OCI-LY7 (cell line): ENCODE measurements at places on chromosomes 12 and 14. TPM values are rescaled to one million over a fixed set of nuclear protein-coding genes. Genes with fewer than 3 reads are reported as not detected.

Gene ACVRL1
- total RNA-seq: not detected in 2 replicates

GRCh38 chr12:127077262-127078045 is 1189.5 kb upstream of the TMEM132C start:
- no peak for DNase-seq

GRCh38 chr14:81423504-81423903 is 23.4 kb upstream of the STON2 start:
- DNase-seq: no peak

- DNase-seq: no peak
Observed at GRCh38 chr14:23751616-23752015, 115.5 kb downstream of the DHRS2 start.

DNA sequence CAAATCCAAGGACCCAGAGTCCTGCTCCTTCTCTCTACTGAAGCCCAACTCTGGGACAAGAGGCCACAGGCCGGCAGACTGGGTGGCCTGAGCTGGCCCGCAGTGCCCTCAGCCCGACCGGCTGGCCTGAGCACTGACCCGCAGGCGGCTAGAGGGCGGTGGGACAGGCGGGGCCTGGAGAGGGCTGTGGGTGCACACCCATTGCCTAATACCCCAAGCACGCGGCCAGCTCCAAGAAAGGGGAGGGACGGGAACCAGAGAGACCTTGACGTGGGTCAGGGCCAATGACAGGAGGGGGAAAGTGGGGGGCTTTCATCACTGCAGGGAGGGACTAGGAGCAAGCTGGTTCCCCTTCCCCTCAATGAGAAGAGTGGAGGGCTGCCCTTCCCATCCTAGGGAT is 2.0 kb upstream of the WNT10B start:
- DNase-seq: no peak

DNA sequence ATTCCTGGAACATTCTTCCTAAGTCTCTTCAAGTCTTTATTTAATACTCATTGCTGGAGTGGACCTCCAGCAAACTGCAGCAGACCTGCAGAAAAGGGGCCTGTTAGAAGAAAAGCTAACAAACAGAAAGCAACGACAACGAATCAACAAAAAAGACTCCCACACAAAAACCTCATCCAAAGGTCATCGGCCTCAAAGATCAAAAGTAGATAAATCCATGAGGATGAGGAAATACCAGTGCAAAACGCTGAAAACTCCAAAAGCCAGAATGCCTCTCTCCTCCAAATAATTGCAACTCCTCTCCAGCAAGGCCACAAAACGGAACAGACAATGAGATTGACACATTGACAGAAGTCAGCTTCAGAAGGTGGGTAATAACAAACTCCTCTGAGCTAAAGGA is 472.2 kb downstream of the C12orf50 start:
- DNase-seq: no peak

DNA sequence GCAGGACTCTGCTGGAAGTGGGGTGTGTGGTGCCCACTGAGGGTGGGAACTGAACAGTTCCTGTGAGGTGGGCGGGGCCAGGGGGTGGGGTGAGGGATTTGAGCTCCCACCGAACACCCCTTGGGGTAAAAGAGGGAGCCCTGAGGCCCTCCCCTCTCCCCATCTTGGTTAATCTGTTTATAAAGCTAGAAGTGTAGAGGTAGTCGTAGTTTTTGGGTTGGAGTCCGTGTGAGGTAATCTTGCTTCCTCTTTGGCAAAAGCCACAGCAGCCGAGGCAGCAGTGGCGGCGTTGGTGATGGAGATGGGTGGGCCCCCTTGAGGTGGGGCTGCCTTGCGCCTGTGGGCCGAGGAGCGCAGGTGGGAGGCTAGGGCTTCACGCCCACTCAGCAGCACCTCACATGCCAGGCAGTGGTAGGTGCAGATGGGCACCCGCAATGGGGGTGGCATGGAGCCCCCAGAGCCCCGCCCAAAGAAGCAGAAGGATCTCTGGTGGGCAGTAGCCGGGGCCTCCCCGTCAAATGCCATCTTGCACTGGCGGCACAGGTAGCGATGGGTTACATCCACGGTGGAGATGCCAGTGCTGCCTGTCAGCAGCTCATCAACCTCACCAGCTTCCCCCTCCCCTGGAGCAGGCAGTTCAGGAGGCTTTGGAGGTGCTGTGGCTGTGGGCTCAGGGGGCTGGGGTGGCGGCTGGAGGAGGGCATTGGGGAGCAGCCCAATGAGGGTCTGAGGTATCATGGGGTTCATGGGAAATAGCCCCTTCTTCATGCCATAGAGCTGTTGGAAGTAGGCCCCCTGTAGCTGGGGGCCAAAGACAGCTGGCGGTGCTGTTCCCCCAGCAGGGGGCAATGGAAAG is 29.6 kb downstream of the ZFHX2 start:
- no peak for DNase-seq

GRCh38 chr14:97065305-97066067 is 268.3 kb downstream of the VRK1 start:
- no peak for DNase-seq

DNA sequence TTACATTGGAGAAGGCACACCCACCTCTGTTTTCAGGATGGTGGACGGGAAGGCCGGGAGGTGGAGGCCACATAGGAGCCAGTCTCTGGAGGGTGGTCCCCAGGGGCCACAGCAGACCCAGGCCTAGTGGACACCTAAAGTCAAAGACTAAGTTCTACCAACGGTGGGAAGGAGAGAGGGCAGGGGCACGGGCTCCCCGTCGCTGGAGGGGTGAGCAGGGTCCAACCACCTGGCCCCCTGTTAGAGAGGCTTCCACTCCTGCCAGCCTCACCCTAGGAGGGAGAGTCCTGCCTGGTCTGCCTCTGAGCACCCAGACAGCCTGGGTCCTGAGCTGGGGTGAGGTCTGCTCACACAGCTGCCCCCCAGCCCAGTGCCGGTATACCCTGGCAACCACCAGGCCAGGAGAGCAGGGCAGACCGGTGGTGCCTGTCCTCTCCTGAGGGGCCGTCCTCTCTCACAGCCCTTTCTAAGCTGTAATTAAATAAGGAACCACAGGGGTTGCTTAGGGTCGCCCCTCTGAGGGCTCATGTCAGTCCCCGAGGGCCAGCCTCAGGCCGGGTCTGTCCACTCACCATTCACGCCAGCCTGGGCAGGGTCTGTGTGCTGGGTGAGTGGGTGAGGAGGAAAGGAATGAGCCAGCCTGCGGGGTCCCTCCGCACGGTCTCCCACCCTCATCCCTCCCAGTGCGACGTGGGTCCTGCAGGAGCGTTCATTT is 2.3 kb downstream of the INF2 start:
- DNase-seq: no peak

Gene ABCC9
- total RNA-seq: not detected in 2 replicates
